ENCODE measurements at places on chromosomes 11 and 22. TPM values are rescaled to one million over a fixed set of nuclear protein-coding genes. Genes with fewer than 3 reads are reported as not detected.

GRCh38 chr11:34613552-34614056, 7.3 kb upstream of the EHF start:
- no peak for DNase-seq

DNA sequence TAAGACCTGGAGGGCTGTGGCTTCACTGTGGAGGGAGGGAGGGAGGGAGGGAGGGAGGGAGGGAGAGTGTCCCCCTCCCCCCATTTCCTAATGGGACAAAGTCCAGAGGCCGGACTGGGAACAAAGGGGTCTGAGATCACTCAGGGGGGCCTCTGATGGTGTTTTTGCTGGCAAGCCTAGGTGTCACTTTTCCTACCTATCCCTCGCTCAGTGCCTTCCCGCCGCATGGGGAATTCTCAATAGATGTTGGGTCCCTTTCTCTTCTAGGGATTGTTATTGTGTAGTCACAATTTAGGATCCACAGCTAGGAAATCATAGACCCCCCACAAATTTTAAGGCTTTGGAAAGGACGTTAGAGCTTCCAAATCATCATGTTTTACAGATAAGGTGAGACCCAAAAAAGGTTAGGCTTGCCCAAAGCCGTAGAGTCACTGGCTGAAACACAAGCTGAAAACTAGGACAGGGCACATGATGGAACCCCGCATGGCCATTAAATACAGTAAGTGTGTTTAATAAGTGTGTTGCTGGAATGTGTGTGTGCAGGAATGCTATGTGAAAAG, 4.8 kb upstream of the FTH1 start:
- no peak for DNase-seq

GRCh38 chr11:89175796-89176195, 1.9 kb upstream of the TYR start:
- DNase-seq: no peak

The CCDC87 gene
- total RNA-seq: not detected

DNA sequence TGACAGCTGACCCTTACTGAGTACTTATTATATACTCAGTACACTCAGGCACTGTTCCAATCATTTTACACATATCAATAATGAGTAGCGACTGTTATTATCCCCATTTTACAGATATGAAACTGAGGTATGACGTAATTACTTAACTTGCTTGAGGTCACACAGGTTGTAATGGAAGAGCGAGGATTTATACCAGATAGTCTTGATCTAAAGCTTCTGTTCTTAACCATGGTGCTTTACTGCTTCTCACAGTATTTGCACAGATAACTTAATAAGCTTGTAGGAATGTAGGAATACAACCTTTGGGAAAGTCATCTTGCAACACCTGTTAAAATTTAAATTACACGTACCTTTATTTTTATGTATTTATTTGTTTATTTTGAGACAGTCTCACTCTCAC, 31.7 kb upstream of the TMEM135 start:
- DNase-seq: no peak

DNA sequence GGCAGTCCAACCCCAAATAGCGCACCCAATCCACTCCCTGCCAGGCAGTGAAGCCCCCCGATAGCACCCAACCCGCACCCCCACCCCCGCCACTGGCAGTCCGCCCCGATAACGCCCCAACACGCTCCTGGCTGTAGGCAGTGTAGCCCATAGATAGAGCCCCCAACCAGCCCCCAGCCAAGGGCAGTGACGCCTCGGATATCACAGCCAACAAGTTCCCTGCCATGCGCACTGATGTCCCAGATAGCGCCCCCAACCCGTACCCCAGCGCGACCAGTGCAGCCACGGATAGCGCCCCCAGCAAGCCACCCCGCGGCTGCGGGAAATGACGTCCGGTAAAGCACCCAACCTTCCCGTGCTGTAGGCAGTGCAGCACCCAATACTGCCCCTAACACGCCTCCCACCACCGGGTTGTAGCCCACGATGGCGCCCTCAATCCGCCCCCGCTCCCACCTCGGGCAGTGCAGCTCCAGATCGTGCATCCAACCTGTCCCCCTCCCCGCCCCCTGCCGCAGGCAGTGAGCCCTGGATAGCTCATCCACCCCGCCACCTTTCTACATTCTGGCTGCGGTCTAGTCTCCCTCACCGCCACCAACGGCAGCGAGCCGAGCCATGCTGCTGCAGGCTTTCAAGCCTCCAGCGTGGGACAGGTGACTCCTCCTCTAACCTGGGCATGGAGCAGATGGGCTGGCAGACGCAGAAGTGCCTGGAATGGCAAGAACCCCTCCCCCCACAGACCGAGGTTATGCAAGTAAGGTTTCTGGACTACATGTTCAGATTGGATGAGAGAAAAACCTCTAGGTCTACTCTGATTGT, 625 bp downstream of the RFPL2 start:
- no peak for DNase-seq

The TESMIN gene
- 6.7 TPM for total RNA-seq

The PATE2 gene
- 0.50 TPM for total RNA-seq

The SPTBN2 gene
- total RNA-seq: under 0.01 TPM

DNA sequence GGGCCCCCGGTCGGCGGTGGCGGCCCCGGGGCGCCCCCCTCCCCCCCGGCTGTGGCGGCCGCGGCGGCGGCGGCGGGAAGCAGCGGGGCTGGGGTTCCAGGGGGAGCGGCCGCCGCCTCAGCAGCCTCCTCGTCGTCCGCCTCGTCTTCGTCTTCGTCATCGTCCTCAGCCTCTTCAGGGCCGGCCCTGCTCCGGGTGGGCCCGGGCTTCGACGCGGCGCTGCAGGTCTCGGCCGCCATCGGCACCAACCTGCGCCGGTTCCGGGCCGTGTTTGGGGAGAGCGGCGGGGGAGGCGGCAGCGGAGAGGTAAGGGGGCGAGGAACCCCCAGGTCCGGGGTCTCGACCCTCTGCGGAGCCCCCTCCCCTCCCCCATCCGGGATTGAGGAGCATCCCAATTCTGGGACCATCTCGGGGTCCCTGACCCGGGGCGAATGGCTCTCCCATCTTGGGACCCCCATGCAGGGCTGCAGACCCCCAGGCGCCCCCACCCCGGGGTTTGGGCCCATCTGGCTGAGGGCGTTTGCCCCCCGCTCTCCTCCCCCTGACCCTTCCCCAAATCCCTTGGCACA, 431 bp downstream of the KMT2A start:
- DNase-seq: peak; percentile 36

DNA sequence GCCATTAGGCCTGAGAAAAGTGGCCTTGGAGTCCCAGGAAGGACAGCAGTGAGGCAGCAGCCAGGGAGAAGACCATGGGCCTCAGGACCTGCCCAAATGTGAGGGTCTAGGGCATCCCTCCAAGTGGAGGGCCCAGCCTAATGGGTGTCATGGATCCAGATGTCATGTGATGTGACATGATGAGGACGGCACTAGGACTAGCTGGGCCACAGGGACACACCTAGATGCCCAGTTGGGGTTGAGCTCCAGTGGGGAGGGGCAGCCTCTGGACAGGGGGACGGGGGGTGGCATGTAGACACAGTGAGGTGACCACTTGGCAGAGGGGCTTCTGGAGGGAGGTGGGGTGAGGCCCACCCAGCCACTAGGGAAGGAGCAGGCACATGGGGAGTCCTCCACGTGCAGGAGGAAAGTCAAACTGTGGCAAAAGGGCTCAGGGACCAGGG, 5.4 kb downstream of the SCARF2 start:
- no peak for DNase-seq

- DNase-seq: no peak
Measured at GRCh38 chr11:118443590-118444218, 7.4 kb downstream of the KMT2A start.

GRCh38 chr22:44146088-44146861, 34.5 kb upstream of the PARVG start:
- DNase-seq: peak; percentile 53

GRCh38 chr11:44611088-44611487, 45.6 kb downstream of the CD82 start:
- no peak for DNase-seq

DNA sequence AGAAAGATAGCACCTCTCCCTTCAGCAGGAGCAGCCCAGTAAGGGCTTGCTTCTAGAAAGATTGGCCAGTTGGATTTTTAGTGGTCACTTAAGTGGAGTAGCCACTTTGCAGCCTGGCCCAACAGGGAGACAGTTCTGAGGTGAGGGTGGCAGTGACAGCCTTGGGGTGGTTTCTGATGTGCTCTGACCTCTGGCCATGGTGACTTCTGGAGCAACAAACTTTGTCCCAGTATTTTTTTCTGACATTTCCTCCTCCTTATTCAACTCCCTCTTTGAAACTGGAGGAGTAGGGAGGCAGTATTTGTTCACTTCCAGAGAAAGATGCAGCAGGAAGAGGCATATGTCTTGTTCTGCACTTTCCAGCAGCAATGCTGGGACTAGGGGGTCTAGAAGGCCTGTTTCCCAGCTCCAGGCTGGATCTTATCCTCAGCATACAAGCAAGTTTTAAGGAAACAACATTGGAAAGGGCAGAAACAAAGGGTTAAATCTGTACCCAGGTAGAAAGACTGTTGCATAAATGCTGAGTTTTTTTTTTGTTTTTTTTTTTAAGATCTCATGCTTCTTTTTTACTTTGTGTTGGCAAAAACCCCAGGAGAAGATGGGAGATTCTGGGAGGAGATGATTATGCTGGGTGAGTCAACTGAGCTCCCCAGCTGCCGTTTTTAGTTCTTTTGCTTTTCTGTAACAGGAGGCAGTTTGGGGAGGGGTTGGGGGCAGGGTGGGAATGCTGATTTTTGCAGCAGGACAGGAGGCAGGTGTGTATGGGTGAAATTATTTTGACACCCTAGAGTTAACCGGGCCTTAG, 37.2 kb downstream of the RCOR2 start:
- no peak for DNase-seq

DNA sequence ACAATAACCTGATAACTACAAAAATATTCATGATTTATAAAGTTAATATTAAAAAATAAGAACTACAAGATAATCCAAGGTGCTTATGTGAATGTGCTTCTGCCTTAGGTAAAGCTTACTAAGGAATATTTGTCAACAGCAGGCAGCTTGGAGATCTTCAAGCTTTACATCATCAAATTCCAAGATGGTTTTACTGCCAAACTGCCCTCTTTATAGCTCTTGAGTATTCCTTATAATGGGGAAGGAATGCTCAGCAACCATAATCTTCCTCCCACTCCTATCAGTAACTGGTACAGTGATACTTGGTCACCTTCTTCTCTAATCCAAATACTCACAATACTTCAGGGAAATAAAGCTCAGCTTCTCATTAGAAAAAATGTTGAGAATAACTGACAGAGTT, 30.1 kb downstream of the SBF2 start:
- no peak for DNase-seq

DNA sequence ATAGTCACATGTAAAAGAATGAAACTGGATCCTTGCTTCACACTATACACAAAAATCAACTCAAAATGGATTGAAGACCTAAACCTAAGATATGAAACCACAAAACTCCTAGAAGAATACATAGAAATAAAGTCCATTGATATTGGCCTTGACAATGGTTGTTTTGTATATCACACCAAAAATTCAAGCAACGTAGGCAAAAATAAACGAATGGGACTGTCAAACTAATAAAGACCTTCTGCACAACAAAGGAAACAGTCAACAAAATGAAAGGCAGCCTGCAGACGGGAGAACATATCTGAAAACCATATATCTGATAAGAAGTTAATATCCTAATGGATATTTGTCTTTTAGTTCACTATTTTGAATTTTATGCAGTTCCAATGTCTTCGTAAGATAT, 292.3 kb upstream of the CNTN5 start:
- no peak for DNase-seq

The SDHD gene
- 52.2 TPM for total RNA-seq

DNA sequence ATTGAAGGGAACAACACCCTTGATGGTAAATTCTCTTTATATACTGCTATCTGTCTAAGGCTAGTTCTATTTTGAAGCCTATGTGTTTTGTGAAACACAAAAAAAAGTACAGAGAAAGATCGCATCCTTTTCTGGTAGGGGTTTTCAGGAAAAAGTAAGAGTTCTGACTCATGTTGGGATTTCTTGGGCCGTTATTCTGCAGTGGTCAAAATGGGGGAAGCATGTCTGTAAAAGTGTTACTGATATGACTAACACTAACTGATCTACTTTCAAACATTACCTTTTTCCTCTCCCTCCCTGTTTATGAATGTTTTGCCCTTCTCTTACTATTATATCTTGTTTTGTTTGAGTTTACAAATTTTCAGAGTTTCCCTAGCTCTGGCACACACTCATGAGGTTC, 53.9 kb downstream of the CTNND1 start:
- no peak for DNase-seq

All from SJSA1 (cell line).